ENCODE measurements at places on chromosomes 7 and 10.

DNA sequence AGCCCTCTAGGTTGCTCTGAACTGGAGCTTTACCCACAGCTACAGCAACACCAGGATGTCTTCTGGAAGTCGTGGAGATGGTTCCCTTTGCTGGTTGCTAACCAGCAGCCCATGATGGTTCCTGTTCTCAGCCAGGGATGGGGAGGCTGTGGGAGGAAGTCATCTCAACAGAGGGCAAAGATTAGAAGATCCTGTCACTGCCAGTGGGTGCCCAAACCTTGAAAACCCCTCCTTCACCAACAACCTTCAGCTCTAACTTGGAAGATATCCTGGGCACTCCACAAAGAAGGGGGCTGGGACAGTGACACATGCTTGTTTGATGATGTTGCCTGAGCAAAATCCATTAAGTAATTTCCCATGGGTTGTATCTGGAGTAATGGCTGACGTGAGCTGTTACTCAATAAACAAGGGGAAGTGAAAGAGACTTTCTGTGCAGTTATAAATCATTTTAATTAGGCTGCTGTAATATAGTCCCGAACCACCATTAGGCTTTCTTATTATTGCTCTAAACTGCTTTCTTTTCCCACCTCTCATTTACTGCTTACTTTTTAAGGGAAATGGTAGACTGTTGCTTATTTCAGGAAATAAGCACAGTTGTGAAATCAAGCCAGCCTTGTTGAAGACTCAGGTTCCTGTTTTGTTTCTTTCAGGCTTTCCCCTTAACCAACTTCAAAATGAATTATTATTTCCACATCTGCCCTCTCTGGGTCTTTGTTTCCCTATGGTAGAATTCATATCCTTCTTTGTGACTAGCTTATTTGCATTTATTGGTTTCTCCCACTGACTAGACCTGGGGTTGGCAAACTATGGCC, 124.8 kb downstream of the PPP1R17 start:
- no peak for DNase-seq

- no peak for DNase-seq
Observed at GRCh38 chr10:338171-339037, 203.1 kb downstream of the ZMYND11 start.

DNA sequence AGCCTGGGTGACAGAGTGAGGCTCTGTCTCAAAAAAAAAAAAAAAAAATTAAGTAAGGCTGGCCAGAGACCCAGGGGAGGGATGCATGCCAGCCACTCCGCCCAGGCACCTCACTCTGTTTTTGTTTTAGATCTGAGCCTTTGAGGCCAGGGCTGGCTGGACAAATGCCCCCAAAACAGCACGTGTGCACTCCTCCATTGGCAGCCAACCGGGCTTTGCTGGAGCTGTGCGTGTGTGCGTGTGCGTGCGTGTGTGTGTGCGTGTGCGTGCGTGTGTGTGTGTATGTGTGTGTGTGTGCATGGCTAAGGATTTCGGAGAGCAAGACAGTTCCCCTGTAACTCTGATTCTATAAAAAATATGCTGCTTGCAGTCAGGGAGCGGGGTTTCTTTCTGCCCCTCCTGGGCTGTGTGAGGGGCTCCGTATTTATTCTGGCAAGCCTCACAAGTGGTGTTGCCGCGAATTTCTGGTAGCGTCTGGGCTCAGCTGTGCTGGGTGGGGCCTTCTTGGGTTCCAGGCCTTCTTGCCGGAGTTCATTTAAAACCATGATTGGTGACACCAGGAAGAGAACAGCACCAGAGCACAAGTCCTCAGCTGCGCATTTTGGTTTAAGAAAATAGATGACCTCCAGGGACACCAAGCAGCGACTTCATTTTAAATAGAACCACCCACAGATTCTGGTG, 28.1 kb upstream of the UNCX start:
- DNase-seq, result no peak

GRCh38 chr10:48720611-48721010, 35.9 kb downstream of the WDFY4 start:
- no peak for DNase-seq

DNA sequence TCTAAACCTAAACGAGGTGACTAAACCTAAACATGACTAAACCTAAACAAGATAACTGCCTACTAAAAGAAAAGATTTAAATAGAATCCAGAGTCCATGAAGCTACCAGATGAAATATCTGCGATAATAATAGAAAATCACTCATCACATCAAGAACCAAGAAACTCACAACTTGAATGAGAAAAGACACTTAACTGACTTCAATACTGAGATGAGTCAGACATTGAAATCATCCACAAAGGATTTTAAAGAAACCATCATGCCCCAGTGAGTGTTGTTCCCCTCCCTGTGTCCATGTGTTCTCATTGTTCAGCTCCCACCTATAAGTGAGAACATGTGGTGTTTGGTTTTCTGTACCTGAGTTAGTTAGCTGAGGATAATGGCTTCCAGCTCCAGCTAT, 416.0 kb downstream of the CALN1 start:
- no peak for DNase-seq

GRCh38 chr7:107150375-107151073, 18.3 kb upstream of the HBP1 start:
- DNase-seq, result no peak

DNA sequence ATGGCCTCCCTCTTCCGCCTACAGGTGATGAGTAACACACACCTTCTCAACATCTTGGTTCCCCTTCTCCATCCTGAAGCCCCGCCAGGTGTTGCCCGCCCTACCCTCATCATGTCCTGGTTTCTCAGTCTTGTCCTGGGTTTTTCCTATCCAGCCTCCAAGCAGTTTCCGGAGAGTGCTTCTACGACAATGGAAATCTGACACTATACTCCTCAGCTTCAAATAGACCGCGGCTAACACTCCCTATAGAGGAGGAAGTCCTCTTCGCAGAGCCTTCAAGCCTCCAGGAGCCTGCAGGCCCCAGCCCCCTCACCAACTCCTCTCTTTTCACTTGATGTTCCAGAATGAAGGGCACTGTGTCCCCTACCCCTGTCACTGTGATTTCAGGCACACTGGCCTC, 147.4 kb downstream of the PRPF18 start:
- no peak for DNase-seq

DNA sequence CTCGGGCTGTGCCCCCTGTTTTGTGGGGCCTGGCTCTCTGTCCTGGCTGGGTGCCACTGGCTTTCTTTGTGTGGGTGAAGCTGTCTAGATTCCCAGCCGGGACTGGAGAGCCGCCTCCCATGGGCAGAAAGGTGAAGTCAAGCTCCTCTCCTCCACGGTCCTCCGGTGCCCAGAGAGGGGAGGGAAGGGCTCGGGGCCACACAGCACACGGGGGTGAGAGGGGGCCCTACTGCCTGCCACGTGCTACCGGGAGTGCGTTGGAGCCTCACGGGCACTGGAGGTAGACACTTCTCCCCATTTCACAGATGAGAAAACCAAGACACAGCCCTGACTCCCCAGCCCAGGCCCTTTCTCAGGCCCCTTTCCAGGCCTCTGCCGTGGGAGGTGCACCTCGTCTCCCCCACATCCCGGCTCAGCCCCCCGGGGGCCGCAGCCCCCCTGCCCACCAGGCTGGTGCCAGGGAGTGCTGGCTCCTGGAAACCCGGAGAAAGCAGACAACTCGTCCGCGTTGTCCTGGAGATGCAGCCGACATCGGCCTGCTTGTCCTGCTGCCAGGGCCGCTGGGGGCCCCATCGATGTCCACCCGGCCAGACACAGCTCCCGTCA, 55.8 kb downstream of the UNCX start:
- DNase-seq, result no peak
